Progenitor cell of endocrine pancreas (in vitro differentiated cells): ENCODE measurements at places on chromosomes 7 and 10. TPM values are rescaled to one million over a fixed set of nuclear protein-coding genes. Genes with fewer than 3 reads are reported as not detected.

DNA sequence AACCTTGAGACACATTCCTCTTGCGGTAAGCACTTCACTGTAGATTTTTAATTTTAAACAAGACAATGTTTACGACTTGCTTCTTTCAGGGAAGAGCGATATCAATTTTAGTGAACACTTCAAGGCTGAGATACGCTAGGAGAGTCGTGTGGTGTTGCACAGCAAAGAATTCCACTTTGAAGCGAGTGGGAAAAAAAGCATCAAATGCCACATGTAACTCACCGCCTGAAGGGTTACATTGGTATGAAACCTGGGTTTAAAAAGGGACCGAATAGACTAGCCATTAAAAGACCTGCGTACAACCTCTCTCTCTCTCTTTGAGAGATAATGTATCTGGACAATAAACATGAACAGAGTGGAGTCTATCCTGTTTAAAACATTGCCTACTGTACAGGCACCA, 68.8 kb upstream of the ATRNL1 start:
- no peak for DNase-seq
- no peaks in the 10 kb centered on the region for H3K36me3 ChIP-seq
- H3K27ac ChIP-seq = no peak overlapping the region
- H3K4me1 ChIP-seq = peaks cover 6% of the 10 kb centered on the region
- peaks cover 26% of the 10 kb centered on the region for H3K27me3 ChIP-seq
- no peak overlapping the region for H3K4me3 ChIP-seq

GRCh38 chr10:4822208-4822607, 3.8 kb upstream of the AKR1E2 start:
- H3K4me1 ChIP-seq = no peaks in the 10 kb centered on the region
- peaks cover 15% of the 10 kb centered on the region for H3K27me3 ChIP-seq
- no peak overlapping the region for H3K4me3 ChIP-seq
- H3K27ac ChIP-seq = no peak overlapping the region
- no peak for DNase-seq

- DNase-seq = no peak
- H3K4me3 ChIP-seq = no peak overlapping the region
- no peaks in the 10 kb centered on the region for H3K36me3 ChIP-seq
- H3K27me3 ChIP-seq = peaks cover 24% of the 10 kb centered on the region
Observed at GRCh38 chr10:117096599-117097201, 41.4 kb downstream of the VAX1 start.

DNA sequence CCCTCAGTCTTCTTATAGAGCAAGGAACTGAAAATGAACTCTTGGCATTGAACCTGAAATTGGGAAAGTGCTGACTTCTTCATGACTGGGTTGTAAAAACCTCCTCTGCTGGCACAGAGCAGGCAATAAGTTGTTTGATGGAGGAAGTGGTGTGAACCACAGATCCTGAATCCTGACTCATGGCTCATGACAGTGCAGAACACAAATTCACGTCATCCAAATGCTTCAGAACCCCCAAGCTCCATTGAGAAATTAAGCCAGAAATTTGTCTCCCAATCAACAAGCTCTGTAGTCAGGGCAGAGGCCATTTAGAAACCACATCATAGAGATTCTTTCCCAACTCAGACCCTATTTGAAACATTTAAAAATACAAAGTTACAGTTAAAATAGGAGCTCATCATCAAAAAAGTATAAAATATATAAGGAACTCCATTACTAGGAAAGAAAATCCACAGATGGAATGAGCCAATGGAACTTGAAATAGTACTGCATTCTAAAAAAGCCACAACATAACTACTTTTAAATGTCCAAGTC, 10.3 kb upstream of the STK17A start:
- H3K4me3 ChIP-seq = no peak overlapping the region
- no peak for DNase-seq
- no peaks in the 10 kb centered on the region for H3K36me3 ChIP-seq
- H3K27me3 ChIP-seq = no peaks in the 10 kb centered on the region
- no peak overlapping the region for H3K27ac ChIP-seq

DNA sequence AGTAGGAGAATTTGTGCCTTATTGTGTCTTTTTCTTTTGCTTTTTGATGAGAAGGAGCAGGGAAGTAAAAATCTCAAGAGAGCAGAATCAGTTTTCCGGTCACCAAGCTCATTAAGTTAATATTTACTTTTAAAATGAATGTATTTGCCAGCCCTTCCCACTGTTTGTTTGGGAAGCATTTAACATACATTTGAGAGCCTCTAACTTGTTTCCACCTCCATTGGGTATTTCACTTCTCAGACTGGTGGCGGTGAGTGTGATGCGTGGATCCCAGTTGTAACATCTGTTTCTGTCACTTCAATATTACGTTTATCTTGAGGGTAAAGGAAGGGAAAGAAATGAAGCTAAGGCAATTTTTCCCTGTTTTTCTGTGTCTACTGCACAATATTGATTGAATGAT, 22.8 kb downstream of the CDK14 start:
- no peaks in the 10 kb centered on the region for H3K27me3 ChIP-seq
- peaks cover 36% of the 10 kb centered on the region for H3K4me1 ChIP-seq
- H3K4me3 ChIP-seq = peak overlapping the region; percentile 37

DNA sequence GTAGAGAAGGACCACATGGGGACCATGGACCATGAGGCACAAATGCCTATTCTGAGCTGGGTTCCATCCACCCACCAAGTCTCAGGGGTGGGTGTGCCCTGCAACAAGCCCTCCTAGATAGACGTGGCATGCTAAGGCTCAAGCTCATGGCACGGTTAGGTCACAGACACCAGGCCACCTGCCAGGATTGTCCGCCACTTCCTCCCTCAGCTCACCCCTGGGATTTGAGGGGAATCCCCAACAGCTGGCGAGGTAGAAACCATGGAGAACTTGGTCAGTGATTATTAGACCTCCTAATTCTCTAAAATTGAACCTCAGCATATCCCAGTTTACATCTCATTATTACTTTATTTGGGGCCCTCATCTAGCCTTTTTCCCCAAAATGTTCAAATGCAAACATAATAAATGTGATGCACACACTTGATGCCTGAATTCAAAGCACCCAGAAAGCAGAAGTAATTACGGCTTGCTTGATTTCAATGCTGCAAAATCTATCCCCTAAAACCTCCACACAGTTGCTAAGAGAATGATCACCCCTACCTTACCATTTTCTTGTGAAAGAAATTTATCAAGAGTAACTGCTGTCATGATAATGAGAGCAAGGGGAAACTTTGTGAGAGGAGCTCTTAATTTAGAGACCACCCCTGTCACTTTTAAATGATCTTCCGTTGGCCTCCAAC, 366.6 kb upstream of the PFKP start:
- no peaks in the 10 kb centered on the region for H3K36me3 ChIP-seq
- no peak overlapping the region for H3K4me3 ChIP-seq
- no peak for DNase-seq
- H3K4me1 ChIP-seq = no peaks in the 10 kb centered on the region
- no peaks in the 10 kb centered on the region for H3K27me3 ChIP-seq
- no peak overlapping the region for H3K27ac ChIP-seq

ZRANB1 gene
- 27.5 and 31.1 TPM in 2 replicates for total RNA-seq

POMZP3 gene
- 10.9 and 11.9 TPM in 2 replicates for total RNA-seq

GTPBP4 gene
- total RNA-seq = 53.2 and 57.9 TPM in 2 replicates

SPDYE2 gene
- not detected in 2 replicates for total RNA-seq

SLC39A12 gene
- not detected in 2 replicates for total RNA-seq

HTR5A gene
- total RNA-seq = not detected in 2 replicates

XRCC2 gene
- total RNA-seq = 12.2 and 13.8 TPM in 2 replicates
